ENCODE measurements at places on chromosomes 5 and 9.
A peak's percentile ranks its signal among the peaks of the same experiment; 100 is the strongest.

DNA sequence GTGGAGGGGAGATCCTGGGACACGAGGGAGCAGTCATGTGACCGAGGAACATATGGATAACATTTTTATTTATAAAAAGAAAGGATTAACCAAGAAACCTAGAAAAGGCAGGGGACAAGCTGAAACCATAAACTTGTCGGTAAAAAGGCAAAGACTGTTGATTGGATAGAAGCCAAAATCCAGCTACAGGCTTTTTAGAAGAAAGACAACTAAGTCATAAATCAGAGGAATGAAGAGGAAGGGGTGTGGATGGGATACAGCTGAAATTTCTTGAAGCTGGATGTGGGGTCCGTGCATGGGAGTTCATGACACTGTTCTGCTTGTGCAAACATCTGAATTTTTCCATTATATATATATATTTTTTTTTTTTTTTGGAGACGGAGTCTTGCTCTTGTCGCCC is 110.7 kb upstream of the PHYKPL start:
- no peak for DNase-seq

GRCh38 chr5:31407921-31408693 is 123.8 kb downstream of the DROSHA start:
- no peak for DNase-seq

- DNase-seq = no peak
Measured at GRCh38 chr9:120845255-120845654, 2.5 kb upstream of the PSMD5 start.

DNA sequence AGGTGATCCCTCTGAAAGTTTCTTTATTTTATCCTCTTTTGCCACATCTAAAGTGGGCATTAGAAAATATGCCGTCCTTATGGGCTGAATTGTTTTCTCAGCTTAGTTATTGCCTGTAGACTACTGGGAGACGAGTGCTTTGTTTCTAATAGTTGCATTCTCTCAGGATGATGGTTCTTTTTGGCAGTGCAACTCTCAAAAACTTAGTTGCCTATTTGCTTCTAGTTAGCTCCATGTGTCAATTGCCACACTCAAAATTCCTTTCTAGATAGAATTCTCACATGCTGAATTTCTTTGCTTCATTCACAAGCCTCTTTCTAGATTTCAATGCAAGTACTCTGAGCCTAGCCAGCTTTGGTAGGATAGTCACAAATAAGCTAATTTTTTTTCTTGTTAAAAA is 155.5 kb downstream of the FGF10 start:
- no peak for DNase-seq

- DNase-seq = no peak
Measured at GRCh38 chr9:73183917-73184861, 32.5 kb downstream of the ANXA1 start.

DNA sequence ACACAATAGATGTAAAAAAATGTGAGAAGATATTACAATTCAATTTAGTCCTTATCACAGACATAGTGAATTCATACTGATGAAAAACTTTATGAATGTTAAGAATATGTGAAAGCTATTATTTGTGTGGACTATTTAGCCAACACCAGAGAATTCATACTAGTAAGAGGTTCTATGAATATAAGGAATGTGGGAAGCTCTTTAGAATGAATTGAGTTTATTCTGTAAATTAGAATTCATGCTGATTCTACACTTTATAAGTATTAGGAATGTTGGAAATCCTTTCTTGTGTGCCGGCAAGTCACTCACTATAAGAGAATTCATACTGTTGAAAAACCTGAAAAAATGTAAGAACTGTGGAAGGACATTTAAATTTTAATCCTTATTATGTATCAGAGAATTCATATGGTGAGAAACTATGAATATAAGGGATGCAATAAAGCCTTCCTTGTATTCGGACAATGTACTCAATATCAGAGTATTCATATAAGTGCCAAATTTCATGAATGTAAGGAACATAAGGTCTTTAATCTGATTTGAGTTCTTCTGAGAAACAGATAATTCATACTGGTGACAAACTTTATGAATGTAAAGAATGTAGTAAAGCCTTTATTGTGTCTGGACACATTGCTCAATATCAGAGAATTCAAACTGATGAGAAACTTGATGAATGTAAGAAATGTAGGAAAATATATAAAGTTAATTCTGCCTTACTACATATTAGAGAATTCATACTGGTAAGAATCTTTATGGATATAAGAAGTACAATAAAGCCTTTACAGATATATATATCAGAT is 21.6 kb upstream of the PCDHA1 start:
- no peak for DNase-seq

DNA sequence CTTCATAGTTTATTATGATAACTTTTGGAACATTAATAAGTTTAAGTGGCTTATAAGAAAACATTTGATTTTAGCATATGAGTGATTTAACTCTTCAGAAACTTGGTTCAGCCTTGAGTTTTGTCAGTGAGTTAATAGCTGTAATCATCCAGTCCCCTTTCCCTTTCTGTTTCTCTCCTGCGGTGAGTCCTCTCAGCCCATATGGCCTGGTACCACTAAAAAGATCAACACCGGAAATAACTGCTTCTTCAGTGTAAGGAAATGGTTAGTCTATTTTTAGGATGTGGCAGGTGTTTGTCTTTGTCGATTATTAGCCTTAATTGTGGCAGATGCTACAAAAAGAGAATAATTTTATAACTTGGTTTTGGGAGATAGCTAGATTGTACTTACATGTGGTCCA is 120.2 kb upstream of the GRHPR start:
- no peak for DNase-seq

DNA sequence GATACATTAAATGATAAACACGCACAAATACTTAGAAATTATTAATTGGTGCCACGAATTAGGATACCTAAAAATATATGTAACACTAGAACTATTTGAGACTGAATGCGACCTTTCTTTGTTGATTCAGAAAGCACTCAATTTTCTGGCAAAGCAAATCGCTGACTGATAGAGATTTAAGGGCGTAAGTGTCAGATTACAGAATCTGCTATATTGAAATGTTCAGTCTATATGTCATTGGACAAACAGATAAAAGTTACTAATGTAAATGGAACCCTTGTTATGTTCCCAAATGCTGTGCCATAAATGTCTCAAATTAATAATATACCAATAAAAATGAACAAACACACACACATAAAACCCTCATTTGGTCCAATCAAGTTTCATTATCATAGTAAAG is 137.9 kb downstream of the MPDZ start:
- no peak for DNase-seq

- no peak for DNase-seq
Measured at GRCh38 chr5:125112196-125112595, 365.8 kb upstream of the ZNF608 start.

DNA sequence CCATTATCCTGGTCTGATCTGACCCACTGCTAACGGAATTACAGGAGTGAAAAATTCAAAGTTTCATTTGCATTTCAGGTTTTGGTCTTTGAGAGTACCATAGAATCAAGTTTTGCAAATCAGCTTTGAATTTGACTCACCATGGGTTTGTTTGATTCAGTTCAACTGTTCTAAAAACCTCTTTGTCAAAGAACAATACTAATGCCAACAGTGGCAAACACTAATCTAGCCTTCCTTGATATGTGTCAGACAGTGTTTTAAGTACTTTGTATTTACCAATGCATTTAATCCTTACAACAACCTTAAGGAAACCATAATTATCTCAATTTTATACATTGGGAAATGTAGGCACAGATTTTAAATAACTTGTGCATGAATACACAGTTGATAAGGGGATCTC is 10.1 kb upstream of the FSD1L start:
- no peak for DNase-seq

- DNase-seq = no peak
Measured at GRCh38 chr9:68710111-68710471, 5.1 kb downstream of the PIP5K1B start.

DNA sequence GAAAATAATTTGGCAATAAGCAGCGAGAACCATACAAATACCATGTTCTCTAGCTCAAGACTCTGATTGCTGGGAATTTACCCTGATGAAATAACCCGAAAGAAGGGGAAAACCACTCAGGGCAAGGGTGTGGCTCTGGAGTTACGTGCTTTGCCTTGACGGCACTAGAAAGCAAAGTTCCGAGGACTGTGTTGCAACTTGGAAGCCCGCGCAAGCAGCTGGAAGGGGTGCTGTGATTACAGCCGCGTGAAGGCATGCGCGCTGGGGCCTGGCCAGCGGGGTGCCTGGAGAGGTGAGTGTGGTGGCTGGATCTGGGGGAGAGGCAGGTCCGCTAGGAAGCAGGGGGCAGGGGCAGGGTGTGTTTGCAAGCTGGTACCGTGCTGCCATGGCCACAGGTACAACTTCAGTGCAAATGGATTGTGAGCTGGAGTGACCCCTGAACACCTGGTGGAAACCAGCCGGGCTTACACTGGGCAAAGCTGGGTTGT is 52.6 kb upstream of the CNOT6 start:
- no peak for DNase-seq

DNA sequence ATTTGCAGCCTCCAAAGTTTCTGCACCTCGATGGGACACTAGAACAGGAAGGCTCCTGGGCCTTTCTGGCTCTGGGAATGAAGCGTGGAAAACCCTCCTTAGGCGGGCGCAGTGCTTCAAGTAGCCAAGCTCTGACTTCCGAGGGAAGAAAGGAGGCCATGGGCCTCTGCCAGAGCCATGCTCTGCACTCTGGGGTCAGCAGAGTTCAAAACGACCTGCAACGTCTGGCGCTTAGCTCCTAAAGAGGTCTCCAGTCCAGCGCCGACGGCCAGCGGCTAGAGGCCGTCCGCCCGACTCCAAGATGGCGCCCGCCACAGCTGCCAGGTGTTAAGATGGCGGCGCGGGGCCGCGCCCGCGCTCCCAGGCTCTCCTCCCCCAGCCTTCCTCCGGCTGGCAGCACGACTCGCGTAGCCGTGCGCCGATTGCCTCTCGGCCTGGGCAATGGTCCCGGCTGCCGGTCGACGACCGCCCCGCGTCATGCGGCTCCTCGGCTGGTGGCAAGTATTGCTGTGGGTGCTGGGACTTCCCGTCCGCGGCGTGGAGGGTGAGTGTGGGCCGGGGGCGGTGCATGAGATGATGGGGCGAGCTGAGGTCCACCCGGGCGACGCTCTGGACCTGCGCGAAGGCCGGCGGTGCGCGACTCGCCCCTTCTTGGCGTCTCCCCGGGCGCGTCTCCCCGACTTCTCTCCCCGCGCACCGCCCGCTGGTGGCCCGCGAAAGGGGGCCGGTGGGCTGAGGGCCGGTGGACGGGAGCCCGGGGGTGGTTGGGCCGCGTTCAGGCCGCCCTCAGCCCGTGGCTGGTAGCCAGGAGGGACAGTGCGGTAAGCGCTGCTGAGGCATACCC is at the start of gene TXNDC15:
Gene TXNDC15, plus strand, starts transcription at position 385 of the 844 bp plus-strand sequence. Its CDS starts 57 bp downstream, at position 442.
- peak; percentile 87 for DNase-seq

DNA sequence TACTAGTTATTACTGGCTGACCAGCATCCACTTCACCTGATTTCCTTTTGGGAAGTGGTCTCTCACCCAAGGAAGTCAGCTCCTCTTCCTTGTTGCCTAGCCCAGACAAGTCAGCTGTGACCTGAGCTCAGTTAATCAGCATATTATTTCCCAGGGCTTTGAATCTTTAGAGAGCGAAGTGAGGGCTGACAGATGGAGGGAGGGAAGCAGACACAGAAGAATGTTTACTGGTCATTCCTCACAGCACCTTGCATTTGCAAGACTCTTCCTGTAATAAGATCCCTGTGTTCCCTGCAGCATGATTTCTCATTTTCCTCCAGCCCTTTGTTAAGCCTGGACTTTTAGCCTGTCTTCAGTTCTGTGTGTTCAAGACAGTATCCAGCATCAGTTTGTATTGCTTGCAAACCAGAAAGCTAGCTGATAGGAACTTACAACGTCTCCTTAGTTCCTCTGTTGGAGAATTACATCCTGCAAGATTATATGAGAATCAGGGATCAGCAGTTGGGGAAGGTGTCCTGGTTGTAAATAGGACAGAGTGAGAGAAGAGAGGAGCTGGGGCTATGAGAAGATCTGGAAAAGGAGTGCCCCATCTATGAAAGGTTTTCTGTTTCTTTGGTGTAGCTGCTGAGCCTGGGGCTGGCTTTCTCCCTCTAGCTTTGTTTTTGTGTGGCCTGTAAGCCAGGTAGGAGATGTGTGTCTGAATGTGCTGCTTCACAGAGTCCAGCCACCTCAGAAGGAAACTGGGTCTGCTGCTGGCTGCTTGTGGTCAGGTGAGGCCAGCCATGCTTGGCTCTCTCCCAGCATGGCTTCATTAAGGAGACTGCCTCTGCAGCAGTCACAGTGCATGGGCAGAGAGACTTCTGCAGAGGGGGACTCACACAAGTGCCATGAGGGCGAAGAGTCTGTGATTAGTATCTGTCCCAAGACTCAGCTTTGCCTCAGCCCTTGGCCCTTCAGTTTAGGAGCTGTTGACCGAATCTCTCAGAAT is 50.3 kb downstream of the MAN2A1 start:
- no peak for DNase-seq

- no peak for DNase-seq
Measured at GRCh38 chr5:139131062-139131461, 67.1 kb downstream of the SIL1 start.

GRCh38 chr9:37026113-37026930 is 7.7 kb downstream of the PAX5 start:
- peak; percentile 24 for DNase-seq

DNA sequence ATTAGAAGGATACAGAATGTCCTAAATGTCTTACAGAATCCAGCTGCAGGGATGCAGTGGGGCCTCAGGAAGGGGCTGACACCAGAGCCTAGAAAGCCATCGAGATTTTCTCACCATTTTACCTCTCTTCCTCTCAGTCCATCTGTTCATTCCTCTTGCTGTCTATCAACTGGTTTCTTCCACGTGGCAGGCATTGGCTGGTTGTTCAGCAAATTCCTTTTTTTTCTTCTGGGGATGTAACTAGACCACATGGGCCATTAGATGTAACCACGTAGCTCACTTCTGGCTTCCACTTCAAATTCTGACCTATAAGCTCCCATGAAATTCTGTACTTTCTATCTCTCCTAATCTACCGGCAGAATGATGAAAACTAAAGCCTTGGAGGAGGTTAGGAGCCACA is 93.6 kb upstream of the MTAP start:
- DNase-seq = no peak

DNA sequence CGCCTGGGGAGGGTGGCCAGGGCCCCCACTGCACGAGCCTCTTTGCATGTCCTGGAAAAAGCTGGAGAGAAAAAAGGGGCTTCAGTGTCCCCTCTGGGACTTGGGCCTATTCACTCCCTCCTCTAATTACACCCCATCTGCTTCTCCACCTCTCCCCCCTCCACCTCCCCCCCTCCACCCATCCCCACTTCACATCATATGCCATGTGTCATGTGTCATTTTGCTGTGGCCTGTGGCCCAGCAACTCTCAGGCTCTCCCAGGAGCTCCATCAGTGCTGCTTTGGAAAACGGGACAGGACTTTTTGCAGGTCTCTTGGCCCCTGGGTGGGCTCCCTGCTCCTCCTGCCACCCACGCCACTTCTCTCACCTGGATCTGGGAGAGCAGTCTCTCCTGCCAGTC is 68.7 kb downstream of the NTNG2 start:
- no peak for DNase-seq

- DNase-seq = no peak
Measured at GRCh38 chr5:37714756-37715155, 125.1 kb downstream of the GDNF start.

- no peak for DNase-seq
Measured at GRCh38 chr5:121841892-121842291, 9.8 kb upstream of the FTMT start.

GRCh38 chr9:79663878-79664277 is 92.1 kb downstream of the TLE4 start:
- peak; percentile 92 for DNase-seq

- no peak for DNase-seq
Measured at GRCh38 chr9:107213561-107214028, 69.5 kb upstream of the RAD23B start.

GRCh38 chr5:74240783-74241750 is 399.5 kb downstream of the ENC1 start:
- no peak for DNase-seq
